ENCODE measurements at places on chromosomes 4 and X.

DNA sequence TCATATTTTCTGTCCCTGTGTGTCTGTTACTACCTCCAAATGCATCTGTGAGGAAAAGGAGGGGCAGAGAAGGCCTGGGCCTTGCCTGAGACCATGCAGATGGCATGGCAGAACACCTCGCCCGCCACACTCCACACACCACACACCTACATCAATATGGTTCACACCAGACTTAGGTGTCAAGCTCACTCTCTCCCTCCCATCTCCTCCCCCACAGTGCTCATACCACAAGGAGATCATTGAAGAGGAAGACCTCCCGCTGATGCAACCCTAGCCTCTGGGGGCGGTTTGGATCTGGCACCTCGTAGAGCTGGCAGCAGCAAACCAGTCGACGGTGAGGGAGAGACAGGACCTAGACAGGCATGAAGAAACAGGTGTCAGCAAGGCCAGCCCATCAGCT is 16.6 kb upstream of the KDM5C start:
- no peak for DNase-seq

DNA sequence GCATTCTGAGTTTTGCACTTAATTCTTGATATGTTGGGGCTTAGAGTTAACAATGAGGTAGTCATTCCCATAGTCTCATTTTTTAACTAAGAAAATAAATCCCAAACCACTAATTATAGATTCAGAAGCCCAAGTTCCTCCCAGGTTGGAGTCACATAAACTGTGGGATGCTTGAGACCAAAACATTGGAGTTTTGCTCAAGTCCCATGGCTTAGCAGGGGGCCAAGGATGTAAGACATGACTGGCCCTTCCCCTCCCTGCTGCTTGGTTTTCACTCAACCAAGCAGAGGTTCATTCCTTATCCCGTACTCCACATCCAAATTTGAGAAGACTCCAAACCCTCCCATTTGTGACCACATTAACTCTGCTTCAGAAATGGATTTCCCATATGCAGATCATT is 101.3 kb downstream of the LIMCH1 start:
- no peak for DNase-seq

DNA sequence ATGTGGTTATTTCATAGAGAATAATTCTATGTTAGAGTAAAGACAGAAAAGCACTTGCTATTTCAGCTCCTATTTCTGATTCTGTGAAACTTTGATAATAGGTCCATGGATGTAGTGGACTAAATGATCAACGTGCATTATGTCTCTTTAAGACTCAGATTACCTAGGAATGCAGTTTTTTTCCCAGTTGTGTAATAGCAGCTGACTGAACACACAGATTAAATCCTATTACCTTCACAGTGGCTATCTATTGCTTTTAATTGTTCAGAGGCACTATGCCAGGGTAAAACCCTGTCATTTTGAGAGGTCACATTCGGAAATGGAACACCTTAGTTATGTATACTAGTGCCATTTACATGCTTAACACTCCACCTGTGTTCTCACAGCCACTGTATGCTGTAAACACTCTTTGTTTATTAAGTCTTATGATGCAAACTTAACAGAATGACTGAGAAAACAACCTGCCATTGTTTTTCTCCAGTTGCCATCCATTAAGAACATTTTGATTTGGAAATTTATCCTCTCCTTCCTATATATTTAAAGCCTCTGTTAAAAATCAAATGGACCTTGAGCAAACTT is 70.5 kb downstream of the HPGD start:
- DNase-seq: no peak

DNA sequence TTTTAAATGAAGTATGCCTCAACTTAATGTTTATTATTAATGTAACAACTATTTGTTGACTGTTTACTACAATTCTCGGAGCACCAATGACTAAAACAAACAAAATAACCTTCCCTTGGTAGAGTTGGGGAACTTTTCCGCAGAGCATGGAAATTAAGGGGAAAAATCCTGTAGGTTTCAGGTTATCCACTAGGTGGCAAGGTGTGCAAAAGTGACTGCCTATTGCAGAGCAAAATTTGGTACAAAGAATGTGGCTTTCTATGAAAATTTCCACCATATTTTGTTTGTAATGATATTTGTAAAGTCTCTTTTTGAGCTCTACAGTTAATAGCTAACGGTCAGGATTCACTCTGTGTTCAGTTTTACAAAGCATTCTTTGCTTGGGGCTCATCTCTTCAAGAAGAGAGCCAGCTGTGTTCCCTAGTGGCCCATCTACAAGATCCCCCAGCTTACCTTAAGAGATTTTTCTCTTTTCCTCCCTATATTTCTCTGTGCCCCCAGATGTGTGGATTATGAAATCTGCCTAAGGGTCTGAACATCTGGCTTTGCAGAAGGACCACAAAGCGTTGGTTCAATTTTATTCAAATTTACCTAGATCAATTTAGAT is 61.1 kb downstream of the FBXO8 start:
- DNase-seq: no peak

DNA sequence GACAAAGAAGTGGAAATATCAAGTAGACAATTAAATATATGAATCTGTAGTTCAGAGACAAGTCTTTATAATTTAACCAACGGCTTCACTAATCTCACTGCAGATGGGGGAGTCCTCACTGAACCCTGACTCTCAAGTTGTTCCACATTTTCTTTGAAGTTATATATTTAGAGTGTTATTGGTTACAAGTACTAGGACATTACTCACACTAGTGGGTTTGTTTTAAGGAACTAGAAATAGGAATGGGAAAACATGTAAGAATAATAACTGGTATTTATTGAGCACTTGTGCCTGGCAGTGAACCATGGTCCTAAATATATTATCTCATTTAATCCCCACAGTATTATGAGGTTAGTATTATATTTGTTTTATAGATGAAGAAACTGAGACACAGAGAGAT is 22.0 kb downstream of the MND1 start:
- no peak for DNase-seq

- no peak for DNase-seq
Measured at GRCh38 chr4:94650690-94651089, 107.1 kb upstream of the BMPR1B start.

DNA sequence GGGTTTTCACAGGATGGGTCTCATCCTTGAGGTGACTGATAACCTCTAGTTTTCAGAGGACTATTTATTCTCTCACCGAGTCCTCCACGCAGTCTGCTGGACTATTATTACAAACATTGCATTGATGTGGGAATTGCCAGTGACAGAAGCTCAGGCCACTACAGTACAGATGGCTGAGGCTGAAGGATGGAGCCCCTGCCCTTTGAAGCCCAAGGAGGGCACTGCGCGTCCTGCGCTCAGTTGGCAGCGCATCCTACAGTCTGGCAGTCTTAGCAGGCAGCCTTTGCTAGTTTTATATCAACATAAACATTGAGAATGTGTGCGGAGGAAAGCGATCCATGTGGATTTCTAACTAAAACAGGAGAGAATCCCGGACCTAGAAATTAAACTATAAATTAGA is 1.5 kb upstream of the RELL1 start:
- DNase-seq: no peak

GRCh38 chrX:149825424-149825823 is 43.7 kb downstream of the MAGEA9 start:
- DNase-seq: no peak

DNA sequence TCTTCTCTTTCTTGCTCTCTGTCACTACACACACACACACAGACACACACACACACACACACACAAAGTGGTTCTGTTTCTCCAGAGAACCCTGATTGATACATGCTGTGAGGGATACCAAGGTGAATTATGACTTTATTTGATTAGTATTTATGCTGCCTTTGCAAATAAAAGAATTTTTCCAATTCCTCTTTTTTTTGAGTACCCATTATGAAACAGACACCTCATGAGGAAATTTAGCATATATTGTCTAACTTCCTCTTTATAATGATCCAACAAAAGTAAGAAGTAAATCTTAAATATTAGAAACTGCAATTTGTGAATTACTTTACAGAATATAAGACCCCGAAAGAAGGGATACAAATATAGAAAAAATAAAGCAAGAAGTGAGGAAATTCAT is 14.3 kb upstream of the RAB28 start:
- no peak for DNase-seq

GRCh38 chrX:132114607-132115006 is 13.2 kb downstream of the FRMD7 start:
- DNase-seq: no peak

GRCh38 chrX:111779582-111779981 is 96.4 kb upstream of the TRPC5OS start:
- DNase-seq: no peak

DNA sequence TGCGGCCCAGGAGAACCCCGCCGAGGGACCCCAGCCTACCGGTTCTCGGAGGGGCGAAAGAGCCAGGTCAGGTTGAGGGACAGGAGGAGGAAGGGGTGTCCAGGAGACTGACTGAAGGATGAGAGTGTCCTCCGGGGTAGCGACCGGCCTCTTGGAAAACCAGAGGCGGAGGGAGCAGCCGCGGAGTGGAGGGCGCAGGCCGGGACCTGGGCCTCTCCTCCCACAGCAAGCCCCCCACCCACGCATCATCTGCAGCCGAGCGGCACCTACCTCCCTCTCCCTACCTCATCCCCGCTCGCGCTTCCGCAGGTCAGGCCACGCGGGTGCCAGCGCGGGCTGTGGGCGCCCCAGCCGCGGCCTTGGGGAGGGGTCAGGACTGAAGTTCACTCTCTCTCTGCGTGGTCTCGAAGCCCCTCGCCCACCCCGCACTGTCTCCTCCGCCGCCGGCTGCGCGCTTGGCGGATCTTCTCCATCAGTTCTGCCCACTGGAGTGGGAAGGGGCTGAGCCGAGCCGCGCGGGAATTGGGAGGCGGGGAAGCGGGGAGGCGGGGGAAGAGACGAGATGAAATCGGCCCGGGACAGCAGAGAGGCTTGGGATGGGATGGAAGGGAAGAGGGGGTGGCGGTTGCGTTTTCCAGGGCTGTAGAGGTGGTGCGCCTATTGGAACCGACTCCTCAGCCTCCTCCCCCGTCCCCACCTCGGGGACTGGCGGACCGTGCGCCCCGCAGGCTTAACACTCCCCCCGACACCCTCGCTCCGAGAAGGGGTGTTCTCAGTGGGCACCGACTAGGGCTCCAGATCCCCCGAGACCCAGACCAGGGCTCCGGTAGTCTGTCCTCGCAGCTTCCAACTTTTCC is 1.8 kb downstream of the NLGN4X start:
- DNase-seq: no peak

DNA sequence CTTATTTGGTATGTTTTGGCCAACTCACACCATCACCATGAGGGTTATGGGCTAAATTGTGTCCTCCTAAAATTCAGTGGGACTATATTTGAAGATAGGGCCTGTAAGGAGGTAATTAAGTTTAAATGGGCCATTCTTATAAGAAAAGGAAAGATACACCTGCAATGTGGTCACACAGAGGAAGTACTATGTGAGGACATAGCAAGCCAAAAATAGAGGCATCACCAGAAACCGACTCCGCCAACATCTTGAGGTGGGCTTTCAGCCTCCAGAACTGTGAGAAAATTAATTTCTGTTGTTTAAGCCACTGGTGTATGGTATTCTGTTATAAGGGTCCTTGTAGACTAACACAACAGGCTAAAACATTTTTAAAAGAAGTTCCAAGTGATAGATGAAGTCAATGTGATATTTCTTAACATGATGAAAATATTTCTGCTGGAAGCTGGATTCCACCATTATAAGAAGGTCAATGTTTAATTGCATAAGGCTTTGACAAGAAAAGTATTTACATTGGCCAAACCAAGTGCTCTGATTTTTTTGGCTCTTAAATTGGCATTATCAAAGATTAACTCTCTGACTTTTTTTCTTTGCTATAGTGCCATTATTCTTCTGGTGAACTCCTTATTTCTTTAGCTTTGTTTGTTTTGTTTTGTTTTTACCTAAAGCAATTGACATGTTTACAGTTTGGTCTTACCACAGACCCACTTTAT is 540.9 kb downstream of the PPARGC1A start:
- no peak for DNase-seq

GRCh38 chr4:140222171-140222570 is 68.2 kb upstream of the MAML3 start:
- DNase-seq: no peak

DNA sequence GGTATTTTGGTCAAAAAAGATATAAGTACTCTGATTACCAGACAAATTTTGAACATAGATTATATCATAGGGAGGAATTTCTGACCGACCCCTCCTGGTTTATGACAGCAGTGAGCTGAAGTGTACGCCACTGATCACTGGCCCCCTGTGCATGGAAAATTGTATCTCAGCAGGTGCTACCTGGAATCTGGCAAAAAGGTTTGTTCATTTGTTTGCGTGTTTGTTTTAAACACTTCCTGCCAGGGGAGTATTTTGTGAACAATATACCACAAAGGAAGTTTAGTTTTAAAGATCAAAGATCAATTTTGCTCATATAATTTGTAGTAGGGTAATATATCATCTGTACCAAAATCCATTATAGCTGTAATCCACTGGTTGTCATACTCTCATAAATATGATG is 219.7 kb upstream of the TENM3 start:
- DNase-seq: no peak

DNA sequence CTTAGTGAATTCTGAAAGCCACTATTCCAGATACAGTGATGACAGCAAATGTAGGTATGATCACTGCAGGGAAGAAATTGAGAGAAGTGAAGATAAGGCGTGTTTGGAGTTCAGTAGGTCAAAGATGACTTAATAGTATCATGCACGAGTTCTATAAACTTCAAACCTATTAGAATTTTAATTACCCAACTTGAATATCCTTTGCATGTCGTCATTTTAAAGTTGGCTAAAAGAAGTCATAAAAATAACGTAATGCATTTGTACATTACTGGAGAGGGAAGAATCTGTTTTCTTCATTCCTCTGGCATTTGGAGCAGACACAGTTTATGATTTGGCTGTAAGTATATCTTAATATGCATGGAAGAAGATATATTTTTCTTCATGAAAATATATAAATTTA is 68.6 kb upstream of the MXRA5 start:
- DNase-seq: no peak

DNA sequence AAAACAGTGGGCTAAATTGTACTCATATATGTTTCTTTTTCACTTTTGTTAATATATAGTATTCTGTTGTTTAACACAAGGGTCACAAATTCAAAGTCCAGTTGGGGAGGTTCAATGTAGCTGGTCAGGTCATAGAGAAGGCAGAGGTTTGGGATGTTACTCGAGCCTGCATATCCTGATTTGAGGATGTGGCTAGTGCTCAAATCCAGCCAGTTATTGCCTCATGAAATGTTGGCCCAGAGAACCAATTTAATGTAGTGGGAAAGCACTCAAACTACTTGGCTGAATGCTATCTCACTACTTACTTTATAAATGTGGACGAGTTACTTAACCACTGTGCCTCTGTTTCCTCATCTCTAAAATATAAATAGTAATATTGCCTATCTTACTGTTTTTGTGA is 12.5 kb downstream of the USO1 start:
- no peak for DNase-seq

GRCh38 chr4:150161109-150161508 is 82.9 kb downstream of the DCLK2 start:
- DNase-seq: no peak

- no peak for DNase-seq
Measured at GRCh38 chr4:101258883-101259282, 88.4 kb downstream of the PPP3CA start.

Measured in HS-5 (cell line).